Progenitor cell of endocrine pancreas (in vitro differentiated cells): ENCODE measurements at places on chromosomes 1 and 21. TPM values are rescaled to one million over a fixed set of nuclear protein-coding genes. Genes with fewer than 3 reads are reported as not detected.

The FLG2 gene
- not detected in 2 replicates for total RNA-seq

The GPR37L1 gene
- 0.04 TPM in 1 of 2 replicates, not detected in the other for total RNA-seq

DNA sequence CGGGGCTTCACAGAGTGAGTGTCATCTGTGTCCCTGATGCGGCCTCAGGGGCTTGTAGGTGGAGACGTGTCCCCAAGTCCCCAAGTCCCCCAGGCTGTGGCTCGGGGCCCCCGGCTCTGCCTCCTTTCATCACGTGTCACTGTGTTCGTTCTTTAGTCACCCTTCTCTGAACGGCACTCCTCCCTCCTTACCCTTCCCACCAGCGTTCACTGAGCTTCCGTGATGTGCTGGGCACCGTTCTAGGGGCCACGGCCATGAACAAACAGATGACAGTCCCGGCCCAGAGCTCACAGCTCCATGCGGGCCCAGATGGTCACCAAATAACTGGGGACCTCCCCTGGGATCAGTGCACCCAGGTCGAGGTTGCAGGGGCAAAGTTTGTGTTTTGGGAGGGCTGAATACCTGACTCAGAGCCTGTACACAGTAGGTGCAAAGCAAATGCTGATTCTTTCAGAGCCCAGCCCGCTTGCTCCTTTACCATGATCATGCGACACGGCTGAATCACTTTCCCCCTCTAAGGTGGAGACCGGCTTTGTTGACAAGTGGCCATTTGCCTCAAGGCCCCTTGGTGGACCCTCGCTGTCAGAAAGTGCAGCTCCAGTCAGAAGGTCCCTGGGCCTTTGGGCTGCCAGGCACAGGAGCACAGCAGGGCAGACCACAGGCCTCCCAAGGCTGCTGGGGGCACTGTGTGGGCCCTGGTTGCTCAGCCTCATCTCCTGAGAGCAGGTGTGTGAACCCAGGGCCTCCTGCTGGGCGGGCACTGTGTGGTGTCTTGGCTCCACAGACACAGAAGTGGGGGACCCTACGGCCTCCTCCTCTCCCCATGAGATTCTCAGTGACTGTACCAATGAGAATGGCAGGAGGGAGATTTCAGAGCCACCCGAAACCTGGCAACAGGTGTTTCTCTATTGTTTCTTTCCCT is 592.5 kb downstream of the PTPRU start:
- H3K27ac ChIP-seq, result no peak overlapping the region
- no peaks in the 10 kb centered on the region for H3K4me1 ChIP-seq

DNA sequence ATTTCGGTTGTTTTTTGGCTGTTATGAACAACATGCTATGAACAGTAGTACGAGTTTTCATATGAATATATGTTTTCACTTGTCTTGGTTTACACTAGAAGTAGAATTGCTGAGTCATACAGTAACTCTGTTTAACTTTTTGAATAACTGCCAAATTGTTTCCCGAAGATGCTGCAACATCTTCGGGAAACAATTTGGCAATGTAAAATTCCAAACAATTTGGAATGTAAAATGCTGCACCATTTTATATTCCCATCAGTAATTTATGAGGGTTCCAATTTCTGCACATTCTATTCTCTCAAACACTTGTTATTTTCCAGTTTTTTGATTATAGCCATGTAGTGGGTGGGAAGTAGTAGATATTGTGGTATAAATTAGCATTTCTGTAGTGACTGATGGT is 11.6 kb downstream of the PCBP3 start:
- H3K36me3 ChIP-seq, result no peaks in the 10 kb centered on the region
- no peak overlapping the region for H3K4me3 ChIP-seq
- no peaks in the 10 kb centered on the region for H3K4me1 ChIP-seq
- H3K27ac ChIP-seq, result no peak overlapping the region
- no peak for DNase-seq

GRCh38 chr1:25486602-25487001 is 55.9 kb downstream of the MACO1 start:
- DNase-seq, result no peak
- no peaks in the 10 kb centered on the region for H3K4me1 ChIP-seq
- no peak overlapping the region for H3K27ac ChIP-seq
- H3K27me3 ChIP-seq, result no peaks in the 10 kb centered on the region
- no peak overlapping the region for H3K4me3 ChIP-seq

- H3K36me3 ChIP-seq, result no peaks in the 10 kb centered on the region
- H3K27me3 ChIP-seq, result no peaks in the 10 kb centered on the region
- no peak overlapping the region for H3K27ac ChIP-seq
- H3K4me3 ChIP-seq, result no peak overlapping the region
- H3K4me1 ChIP-seq, result no peaks in the 10 kb centered on the region
Observed at GRCh38 chr1:164466429-164466828, 92.6 kb upstream of the PBX1 start.

DNA sequence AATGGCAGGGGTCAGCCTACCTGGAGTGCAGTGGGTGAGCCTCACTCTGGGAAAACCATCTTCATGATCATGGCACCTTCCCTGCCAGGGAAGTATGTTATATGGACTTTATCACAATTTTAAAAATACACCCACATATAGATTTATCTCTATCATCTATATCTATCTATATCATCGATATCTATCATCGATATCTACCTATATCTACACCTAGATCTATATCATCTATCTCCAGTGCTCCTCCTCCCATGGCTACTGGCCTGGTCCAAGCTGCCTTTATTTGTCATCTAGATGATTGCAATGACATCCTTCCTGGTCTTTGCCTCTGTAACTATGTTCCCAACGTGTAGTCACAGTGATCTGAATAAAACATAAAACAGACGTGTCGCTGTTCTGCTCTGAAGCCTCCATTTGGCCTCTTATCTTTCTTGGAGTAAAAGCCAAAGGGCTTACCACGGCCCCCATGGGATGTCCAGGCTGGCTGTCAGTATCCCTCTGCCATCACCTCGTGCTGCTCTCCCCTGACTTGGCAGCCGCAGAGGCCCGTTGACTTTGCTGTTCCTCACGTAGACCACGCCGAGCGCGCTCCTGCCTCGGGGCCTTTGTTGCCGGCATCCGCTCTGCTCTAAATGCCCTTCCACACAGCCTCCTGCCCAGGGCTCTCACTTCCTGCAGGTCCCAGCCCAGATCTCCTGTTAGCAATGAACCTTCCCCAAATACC is 20.6 kb upstream of the KIF26B start:
- peaks cover 24% of the 10 kb centered on the region for H3K27me3 ChIP-seq
- no peaks in the 10 kb centered on the region for H3K4me1 ChIP-seq
- no peak overlapping the region for H3K4me3 ChIP-seq

DNA sequence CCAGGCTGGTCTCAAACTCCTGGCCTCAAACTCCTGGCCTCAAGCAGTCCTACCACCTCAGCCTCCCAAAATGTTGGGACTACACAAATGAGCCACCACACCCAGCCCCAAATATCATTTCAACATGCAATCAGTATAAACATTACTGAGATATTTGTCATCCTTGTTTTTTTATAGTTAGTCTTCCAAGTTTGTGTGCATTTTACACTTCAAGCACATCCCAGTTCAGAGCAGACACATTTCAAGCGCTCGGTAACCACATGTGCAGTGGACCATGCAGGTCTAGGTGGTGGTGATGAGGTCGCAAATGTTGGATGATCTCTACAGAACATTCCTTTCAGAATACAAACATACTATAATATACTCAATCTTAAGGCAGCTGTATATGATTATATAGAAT is 23.8 kb upstream of the APP start:
- no peak overlapping the region for H3K4me3 ChIP-seq
- peaks cover 1% of the 10 kb centered on the region for H3K36me3 ChIP-seq
- H3K27me3 ChIP-seq, result no peaks in the 10 kb centered on the region
- no peak for DNase-seq
- H3K4me1 ChIP-seq, result no peaks in the 10 kb centered on the region
- H3K27ac ChIP-seq, result no peak overlapping the region
